ENCODE measurements at places on chromosomes 4 and X.

GRCh38 chr4:177041356-177041755, 248.6 kb upstream of the VEGFC start:
- no peak for DNase-seq

DNA sequence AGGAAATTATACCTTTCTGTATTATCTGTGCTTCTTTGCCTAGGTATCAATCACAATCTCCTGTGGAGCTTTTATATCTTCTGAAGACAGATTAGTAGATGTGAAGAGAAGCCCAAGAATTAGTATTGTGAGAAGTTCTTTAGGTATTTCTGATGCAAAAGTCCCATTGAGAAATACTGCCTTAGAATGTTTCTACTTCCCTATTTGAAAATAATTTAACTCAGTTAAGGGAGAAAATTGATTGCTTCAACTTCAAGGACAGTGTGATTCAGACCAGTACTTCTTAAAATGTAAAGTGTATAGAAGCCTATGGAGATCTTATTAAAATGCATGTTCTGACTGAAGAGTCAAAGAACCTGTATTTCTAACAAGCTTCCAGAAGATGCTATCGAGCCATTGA, 9.0 kb downstream of the EIF1AX start:
- no peak for DNase-seq

GRCh38 chrX:132231587-132231986, 12.3 kb upstream of the RAP2C start:
- no peak for DNase-seq

DNA sequence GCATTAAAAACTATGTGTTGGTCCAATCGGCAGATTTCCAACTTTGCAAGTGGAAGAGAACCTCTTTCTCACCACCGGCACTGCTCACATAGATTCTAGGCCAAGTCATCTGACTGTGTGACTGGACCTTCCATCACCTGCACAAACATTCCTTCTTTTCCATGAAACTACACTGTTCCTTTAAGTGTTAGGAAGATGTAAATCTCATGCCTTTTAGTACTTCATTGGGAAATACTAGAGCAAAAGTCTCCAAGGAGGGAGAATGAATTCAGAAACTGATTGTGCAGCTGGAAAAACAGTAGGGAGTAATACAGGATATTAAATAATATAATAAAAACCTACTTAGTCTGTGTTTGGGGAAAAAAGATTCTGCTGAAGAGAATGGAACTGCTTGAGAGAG, 238.2 kb downstream of the GPC3 start:
- no peak for DNase-seq

- DNase-seq = no peak
Measured at GRCh38 chrX:17792826-17793225, 55.5 kb downstream of the SCML1 start.

- no peak for DNase-seq
Measured at GRCh38 chr4:96164814-96165351, 325.0 kb downstream of the PDHA2 start.

DNA sequence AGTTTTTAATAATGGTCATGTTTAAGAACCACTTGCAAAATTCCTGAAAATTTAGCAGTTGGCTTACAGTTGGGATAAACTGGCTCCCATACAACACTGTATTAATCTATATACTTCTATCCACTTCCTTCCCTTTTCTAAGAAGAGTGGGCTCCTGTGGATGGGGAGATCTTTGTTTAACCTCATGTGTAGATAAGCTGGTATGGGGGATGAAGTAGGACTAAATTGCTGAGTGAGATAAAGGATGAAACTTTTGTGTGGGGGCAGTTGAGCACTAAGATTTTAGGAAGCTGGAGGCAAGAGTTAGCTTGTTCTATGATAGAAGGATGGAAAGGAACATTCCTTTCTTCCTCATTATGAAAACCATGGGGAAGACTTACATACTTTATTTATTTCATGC, 54.6 kb upstream of the ATP8A1 start:
- no peak for DNase-seq

DNA sequence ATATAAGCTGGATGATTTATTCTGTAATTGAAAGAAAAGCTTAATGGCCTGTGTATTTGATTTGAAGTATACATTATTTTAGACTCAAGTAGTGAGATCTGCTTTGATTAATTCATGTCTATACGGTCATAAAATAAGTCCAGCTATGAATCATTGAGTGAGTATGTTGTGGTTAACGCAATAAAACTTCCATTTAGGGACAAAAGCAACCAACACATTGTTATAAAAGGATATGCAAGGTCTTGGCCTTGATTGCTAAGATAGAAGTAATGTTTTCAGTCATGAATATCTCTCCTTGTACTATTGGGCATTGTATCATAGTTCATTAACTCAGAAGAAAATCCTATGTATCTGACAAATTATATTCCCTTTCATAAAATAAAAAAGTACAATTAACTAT, 162.1 kb downstream of the EPHA5 start:
- DNase-seq = peak; percentile 10

GRCh38 chr4:179597301-179597700, 2155.1 kb upstream of the AGA start:
- no peak for DNase-seq

DNA sequence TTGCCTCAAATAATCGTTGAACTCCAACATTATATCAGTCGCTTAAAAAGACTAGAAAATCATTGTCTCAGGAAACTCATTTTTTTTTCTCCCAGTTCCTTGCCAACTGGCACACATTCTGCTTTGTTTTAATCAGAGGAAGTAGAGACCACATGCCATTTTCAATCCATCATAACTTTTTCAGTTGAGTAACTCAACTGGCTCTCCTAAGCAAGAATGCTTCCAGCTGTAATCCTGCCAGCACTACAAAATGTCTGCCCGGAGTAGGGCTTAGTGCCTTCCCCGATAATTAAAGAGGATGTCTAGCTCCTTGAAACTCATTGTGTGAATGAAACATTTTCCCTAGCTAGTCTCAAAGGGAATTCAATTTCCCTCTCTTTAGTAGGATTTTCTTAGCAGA, 33.0 kb downstream of the FREM3 start:
- peak; percentile 94 for DNase-seq

DNA sequence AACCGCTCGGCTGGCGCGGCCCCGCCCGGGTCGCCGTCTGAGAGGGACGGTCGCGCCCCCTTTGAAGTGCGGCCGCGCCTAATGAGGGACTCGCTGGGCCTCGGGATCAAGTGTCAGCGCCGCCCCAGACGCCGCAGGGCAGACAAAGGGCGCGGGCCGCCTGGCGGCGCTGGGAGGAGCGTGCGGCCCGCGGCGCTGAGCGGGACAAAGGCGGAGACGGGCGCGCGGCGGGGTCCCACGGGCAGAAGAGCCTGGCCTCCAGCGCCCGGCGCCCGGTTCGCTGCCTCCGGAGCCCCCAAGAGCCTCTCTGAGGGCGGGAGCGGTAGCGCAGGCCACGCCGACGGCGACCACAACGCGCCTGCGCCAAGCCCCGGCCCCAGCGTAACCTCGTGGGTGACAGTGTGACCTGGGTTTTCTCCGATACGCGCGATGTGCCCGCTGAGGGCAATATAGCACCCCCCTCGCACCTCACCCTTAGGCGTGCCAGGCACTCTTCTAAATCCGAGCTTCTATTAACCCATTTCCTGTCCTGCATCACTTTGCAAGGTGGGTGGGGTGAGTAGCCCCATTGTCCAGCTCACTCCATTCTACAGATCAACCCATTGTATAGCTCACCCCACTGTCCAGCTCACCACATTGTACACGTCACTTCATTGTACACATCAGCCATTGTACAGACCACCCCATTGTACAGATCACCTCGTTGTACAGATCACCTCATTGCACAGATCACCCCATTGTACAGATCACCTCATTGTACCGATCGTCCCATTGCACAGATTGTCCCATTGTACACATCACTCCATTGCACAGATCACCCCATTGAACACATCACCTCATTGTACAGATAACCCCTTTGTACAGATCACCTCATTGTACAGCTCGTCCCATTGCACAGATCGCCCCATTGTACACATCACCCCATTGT, 33.7 kb upstream of the STX18 start:
- DNase-seq = peak; percentile 66

DNA sequence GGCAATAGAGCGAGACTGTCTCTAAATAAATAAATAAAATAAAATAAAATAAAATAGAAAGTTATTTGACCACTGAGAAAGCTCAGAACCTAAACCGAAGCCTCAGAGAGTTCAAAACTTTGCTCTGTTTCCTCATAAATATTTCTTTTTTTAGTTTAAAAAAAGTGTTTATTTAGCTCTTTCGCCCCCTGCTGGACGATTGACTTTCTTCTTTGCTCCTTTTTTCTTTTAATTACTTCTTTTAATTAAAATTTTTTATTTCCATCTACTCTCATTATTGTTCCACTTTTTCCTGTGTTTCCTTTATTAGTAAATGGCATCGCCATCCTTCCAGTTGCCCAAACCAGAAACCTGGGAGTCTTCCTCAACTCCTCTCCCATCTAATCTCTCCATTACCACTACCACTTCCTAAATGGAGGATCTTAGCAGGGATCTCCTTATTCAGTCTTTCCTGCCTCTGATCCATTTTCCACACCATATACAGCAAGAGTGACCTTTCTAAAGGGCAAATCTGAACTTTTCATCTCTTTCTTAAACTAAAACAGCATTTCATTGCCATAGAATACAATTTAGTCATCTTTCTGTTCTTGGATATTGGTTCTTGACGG, 728 bp upstream of the IL13RA2 start:
- peak; percentile 29 for DNase-seq

DNA sequence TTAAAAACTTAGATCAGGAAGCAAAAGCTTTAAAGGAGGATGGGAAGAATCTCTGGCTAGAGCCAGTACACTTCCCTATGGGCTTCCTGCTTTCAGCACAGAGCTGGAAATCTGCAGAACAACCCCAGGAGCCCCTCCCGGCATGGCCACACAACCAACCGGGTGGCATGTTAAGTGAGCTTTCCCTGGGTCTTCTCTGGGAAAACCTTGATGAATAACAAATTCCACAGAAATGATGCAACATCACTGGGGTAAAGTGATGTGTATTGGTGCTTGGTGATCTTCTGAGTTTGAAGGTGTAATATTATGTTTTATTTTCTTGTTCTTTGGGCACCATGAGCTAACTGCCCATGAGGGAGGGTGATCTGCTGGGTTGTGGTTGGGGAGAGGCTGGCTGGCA, 22.1 kb downstream of the NHS start:
- no peak for DNase-seq

GRCh38 chr4:31741326-31741725, 1021.2 kb downstream of the PCDH7 start:
- no peak for DNase-seq

DNA sequence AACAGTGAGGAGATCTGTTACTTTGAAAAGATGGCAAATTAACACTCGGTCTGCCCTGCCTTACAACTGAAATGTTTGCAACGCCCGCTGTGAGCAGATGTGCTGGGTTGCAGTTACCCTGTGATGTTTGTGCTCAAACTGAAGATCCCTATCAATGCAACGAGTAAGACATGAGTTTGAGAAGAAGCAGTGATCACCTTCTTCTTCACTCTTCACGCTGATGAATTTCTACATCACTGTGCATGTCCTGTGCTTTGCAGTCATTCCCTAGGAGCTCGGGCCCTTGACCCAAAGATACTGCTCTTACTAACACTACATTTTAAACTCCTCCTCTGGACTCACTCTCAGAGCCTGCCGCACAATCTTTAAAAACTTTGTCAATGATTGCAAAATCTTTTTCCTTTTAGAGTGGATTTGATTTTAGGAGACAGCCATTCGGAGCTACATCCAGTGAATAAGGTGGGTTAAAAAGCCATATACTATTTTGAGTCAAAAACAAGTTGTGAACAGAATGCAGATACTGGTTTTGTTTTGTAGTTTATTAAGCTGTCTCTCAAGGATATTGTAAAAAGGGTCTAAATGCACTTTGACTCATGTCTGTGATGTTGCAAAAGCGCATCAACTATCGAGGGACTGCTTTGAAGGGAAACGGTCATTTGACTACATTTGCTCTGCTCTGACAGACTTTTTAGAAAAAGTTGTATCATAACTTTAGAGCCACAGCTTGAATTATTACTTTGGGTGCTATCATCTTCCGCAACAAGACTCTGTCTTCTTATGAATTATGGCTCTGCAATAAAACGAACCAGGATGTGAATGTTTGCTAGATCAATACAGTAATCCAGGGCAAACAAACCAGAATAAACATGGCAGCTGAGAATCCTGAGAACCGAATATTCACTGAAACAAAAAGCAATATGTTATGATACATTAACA, 5.7 kb upstream of the RHOH start:
- no peak for DNase-seq

- peak; percentile 73 for DNase-seq
Measured at GRCh38 chr4:39353478-39354253, 12.5 kb downstream of the RFC1 start.

GRCh38 chrX:16771483-16772398, 14.5 kb upstream of the TXLNG start:
- peak; percentile 40 for DNase-seq

- DNase-seq = no peak
Measured at GRCh38 chr4:47374477-47374876, 89.0 kb downstream of the COMMD8 start.

GRCh38 chr4:130077275-130077674, 981.3 kb downstream of the C4orf33 start:
- no peak for DNase-seq

- DNase-seq = no peak
Measured at GRCh38 chr4:164937576-164938270, 39.7 kb downstream of the TRIM61 start.

DNA sequence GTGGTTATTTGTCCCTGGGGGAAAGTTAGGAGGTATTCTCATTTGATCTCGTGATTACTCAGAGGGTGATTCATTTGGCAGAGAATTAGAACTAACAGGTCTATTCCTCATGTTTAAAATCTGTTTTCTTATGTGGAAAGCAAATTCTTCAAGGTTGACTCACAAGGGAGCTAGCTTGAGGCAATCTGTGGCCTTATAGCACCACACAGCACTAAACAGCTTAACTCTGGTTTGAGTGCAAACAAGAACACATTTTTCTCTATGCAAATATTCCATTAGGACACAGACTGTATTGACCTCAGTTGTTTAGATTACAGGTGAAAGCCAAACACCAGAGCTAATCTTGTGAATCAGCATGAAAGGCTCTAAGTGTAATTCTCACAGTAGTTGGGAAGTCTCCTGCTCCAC, 694.4 kb upstream of the POU3F4 start:
- DNase-seq = peak; percentile 25

DNA sequence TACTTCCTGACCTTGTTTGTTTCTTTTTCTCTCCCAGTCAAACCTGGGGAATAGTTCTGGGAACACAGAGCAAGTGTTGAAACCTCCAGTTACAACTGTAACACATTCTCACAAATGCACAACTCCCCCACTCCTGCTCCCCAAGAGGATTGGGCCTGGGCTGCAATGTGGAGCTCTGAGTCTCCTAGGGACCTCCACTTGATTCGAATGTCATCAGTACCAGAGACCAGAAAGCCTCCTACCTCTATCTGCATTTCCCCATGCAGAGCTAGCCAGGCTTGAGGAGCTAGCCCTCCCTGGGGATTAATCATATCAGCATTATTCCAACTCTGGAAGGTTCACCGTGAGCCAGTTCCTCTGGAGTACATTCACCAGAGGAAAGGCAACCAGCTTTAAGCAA, 41.7 kb upstream of the CITED1 start:
- no peak for DNase-seq

DNA sequence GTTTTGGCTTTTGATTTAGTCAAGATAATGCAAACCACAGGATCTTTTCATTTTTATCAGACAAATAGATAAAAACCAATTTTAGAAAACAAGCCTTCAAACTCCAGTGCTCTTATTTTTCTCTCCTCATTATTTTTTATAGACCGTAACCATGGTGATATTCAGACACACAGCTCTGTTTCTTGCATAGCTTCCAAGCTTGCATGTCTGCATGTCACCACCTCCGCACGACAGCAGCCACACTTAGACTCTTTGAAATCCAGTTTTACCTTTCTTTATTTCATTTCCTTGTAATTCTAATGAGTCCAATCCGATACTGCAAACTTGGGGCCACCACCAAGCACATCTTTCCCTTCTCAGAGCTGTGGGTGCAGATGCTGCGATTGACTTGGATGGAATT, 94.3 kb upstream of the GPM6A start:
- DNase-seq = no peak
